ENCODE measurements at places on chromosomes 13 and 19.

DNA sequence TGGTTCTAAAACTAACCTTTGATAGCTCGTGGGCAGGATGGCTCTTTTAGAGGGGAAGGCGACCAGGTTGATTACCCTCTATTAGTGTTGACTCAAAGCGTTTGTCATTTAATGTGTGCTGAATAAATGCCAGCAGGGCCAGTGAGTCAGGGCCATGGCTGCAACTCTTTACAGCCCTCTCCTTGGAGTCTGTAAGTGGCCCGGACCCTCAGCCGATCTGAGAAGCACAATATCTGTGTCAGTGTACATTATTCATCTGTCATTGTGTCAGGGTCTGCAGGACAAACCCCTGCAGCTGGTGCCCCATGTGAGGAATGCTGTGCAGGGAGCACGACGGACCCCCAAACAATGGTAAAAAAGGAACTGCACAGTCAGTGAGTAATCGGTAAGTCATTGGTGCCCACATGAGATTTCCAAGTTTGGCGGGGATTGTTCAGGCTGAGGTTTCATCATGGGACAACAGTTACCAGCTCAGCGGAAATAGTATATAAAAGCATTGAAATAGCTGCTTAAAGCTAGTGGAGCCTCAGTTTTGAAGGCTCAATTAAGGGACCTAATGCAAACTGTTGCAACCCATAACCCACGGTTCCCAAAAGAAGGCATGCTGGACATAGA lies 139.1 kb downstream of the ZNF675 start:
- no peak for DNase-seq

GRCh38 chr13:77062097-77062496 lies 35.1 kb upstream of the FBXL3 start:
- no peak for DNase-seq

DNA sequence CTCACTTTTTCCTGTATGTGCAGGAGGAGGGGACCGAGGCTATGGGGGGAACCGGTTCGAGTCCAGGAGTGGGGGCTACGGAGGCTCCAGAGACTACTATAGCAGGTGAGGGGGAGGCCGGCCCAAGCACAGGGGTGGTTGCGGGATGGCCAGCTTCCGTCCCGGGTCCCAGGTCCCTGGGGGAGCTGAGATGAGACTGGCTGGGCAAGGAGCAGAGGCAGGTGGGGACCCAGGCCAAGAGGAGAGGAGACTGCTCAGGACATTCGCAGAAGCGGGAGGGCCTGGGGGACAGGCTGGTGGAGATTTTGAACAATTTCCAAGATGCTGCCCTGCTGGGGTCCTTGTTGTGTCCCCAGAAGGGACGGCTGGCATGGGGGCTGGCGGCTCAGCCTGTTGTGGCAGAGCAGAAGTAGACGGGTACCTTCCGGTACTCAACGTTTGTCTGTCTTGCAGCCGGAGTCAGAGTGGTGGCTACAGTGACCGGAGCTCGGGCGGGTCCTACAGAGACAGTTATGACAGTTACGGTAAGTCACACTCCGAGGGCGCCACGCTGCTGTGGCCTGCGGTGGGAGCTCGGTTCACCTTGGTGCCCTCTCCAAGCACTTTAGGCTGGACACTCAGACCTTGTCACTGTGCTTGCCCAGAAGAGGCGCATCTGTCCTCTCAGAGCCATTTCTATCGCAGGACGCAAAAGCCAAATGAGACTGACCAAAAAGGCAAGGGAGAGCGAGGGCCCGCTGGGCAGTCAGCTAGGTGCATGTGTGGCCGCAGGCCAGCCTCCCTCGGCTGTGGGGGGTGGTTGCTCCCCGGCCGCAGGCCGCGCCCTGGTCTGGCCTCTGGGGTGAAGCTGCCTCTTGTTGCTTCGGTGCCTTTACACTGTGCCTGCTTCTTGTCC lies 2.6 kb downstream of the CIRBP start:
- no peak for DNase-seq

GRCh38 chr13:97977982-97978381 lies 24.5 kb downstream of the IPO5 start:
- DNase-seq: no peak

DNA sequence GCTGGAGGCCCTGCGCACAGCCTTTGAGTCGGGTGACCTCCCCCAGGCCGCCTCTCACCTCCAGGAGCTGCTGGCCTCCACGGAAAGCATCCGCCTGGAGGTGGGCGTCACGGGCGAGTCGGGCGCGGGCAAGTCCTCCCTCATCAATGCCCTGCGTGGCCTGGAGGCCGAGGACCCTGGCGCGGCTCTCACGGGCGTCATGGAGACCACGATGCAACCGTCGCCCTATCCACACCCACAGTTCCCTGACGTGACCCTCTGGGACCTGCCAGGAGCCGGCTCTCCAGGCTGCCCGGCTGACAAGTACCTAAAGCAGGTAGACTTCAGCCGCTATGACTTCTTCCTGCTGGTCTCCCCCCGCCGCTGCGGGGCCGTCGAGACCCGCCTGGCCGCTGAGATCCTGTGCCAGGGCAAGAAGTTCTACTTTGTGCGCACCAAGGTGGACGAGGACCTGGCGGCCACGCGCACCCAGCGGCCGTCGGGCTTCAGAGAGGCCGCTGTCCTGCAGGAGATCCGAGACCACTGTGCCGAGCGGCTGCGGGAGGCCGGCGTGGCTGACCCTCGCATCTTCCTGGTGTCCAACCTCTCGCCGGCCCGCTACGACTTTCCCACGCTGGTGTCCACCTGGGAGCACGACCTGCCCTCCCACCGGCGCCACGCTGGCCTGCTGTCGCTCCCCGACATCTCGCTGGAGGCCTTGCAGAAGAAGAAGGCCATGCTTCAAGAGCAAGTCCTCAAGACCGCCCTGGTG lies 2.9 kb downstream of the IRGC start:
- no peak for DNase-seq

Data from cortex of kidney (tissue), 1 donor.